ENCODE measurements at places on chromosomes 6 and 20.

- no peak for DNase-seq
Observed at GRCh38 chr6:138115877-138116660, 8.8 kb upstream of the PERP start.

DNA sequence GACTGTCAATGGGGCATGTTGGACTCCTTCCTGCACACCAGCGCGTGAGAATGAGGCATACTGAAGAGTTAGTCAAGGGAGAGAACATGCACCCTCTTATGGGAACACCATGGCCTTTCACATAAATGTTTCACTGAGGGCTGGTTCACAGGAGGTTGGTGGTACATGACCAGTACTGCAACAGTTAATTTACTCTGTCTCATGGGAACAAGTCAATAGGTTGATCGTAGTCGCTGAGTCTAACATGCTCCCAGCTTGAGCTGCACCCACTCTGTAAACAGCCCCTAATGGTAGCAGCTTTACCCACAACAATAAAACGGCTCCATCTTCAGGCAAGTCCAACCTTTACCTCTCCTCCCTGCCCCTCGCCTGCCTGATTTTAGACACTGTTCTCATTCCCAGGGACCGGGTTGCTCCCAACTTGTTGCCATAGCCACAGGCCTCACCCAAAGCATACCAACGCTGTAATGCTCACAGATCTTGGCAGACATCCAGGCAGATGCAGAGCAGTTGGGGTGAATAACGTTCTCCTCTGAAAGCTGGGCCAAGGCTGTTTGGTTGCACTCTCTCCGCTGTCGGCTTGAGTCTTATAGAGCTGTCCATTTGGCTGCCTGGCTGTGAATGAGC, 111.3 kb downstream of the LY86 start:
- no peak for DNase-seq

GRCh38 chr6:17714879-17715851, 8.4 kb upstream of the NUP153 start:
- DNase-seq = peak; percentile 28

DNA sequence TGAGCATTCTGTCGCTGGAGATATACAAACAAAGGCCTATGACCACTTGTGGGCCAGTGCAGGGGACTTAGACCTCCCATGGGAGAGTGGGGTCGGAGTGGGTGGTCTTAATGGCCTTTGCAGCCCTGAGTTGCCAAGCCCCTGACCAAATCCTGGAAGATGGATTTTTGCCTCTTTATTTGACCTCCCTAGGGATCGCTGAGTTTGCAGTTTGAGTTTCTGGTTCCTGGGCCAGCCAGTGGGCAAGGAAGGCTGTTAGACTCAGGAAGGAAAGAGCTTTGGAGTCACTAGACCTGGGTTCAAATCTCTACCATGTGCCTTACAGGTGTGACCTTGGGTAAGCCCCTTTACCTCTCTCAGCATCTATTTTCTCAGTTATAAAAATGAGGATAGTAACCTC, 94.1 kb downstream of the CD40 start:
- DNase-seq = no peak

GRCh38 chr20:13457487-13457886, 181.2 kb downstream of the TASP1 start:
- no peak for DNase-seq
